Caco-2 (cell line): ENCODE measurements at places on chromosomes 7 and 10. TPM values are rescaled to one million over a fixed set of nuclear protein-coding genes. Genes with fewer than 3 reads are reported as not detected.

DNA sequence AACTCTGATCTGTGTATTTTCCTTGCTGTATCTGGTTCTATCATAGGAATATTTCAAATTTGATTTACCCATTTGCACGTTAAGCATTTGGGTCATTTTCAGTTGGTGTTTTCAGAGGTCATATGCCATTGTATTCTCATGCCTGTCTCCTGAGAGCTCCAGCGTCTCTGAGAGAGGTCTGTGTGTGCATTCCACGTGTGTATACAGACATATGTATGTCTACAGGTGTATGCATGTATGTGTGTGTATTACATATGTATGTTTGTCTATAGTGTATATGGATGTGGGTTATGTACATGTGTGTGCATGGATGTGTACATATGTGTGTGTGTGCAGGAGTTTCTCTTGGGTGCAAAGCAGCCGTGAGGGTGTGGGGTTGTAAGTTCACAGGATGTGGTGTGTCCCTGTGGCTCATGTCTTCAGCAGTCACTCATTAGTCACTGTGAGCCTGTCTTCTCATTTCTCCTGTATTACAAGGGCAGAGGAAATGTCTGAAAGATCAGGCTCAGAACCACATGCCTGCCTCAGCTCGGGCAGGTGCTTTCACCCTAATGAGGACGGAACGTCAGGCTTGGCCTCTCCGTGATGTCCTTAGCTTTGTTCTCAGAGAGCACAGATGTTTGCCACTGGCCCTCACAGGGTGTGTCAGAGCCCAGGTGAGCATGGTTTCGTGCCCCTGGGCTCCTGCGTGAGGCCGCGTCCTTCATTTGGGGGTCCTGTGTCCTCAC, 101.6 kb downstream of the NKX6-2 start:
- peaks cover 15% of the 10 kb centered on the region for H3K4me1 ChIP-seq
- no peaks in the 10 kb centered on the region for H3K27me3 ChIP-seq
- DNase-seq = no peak
- no peak overlapping the region for H3K4me3 ChIP-seq

DNA sequence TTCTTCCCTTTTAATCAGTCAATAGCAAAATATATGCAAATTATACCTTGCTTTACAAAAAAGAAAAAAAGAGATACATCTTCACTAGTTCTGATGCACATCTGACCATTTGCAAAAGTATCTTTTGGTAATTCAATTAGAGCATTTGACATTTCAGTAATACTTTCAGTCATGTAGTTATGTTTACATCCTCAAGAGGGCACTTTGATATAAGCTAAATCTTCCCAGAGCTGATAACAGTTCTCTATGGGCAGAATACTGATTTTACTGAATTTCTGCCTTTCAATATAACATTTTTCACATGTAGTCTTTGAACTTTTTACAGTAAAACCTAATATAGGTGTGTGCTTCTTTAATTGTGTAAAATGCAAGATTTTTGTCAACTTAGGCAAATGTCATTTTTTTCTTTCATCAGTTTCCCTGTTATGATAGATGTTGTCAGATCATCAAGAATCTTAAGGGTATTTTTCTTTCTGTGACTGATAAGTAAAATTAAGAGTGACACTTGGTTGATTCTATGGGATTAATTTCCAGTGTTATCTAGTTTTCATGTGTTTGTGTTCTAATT, 703.5 kb upstream of the SEMA3D start:
- H3K4me1 ChIP-seq = no peaks in the 10 kb centered on the region
- DNase-seq = no peak
- no peaks in the 10 kb centered on the region for H3K36me3 ChIP-seq

Gene TAS2R5
- 1.7 TPM in 2 replicates for total RNA-seq

- H3K4me3 ChIP-seq = no peak overlapping the region
- no peaks in the 10 kb centered on the region for H3K27me3 ChIP-seq
- no peak for DNase-seq
Observed at GRCh38 chr10:25641595-25641994, 292.4 kb upstream of the MYO3A start.

GRCh38 chr10:75838486-75838885, 407.1 kb downstream of the LRMDA start:
- no peaks in the 10 kb centered on the region for H3K36me3 ChIP-seq
- H3K4me3 ChIP-seq = no peak overlapping the region
- DNase-seq = no peak
- H3K4me1 ChIP-seq = no peaks in the 10 kb centered on the region
- H3K27me3 ChIP-seq = no peaks in the 10 kb centered on the region

Gene MINDY3
- 25.9 and 28.0 TPM in 2 replicates for total RNA-seq

GRCh38 chr7:2818121-2818520, 26.0 kb downstream of the GNA12 start:
- no peak for DNase-seq
- peaks cover 26% of the 10 kb centered on the region for H3K4me1 ChIP-seq
- H3K27me3 ChIP-seq = no peaks in the 10 kb centered on the region

Gene RARRES2
- total RNA-seq = not detected in 2 replicates

GRCh38 chr7:133753513-133753912, 373.6 kb upstream of the LRGUK start:
- H3K36me3 ChIP-seq = no peaks in the 10 kb centered on the region
- H3K4me1 ChIP-seq = 0 out of 2 replicates have a peak, but pooled peaks cover 4% of the 10 kb centered on the region
- H3K4me3 ChIP-seq = no peak overlapping the region
- no peaks in the 10 kb centered on the region for H3K27me3 ChIP-seq
- no peak overlapping the region for H3K27ac ChIP-seq

Gene CALHM1
- total RNA-seq = not detected in 2 replicates

DNA sequence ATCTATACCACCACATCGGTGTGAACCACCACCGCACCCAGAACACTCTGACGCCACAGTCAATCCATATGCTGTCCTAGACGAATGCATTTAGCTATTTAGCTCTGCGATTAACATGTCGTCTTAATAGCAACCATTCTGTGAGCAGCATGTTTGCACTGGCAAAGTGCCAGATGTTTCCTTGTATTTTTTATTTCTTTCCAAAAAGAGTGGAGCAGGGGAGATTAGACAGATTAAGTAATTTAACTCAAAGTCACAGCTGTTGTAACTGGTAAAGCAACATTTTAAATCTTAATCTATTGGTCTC, 57.0 kb upstream of the ARL4A start:
- no peak for DNase-seq
- H3K36me3 ChIP-seq = no peaks in the 10 kb centered on the region
- no peaks in the 10 kb centered on the region for H3K4me1 ChIP-seq
- no peak overlapping the region for H3K27ac ChIP-seq
- H3K27me3 ChIP-seq = no peaks in the 10 kb centered on the region
- no peak overlapping the region for H3K4me3 ChIP-seq

DNA sequence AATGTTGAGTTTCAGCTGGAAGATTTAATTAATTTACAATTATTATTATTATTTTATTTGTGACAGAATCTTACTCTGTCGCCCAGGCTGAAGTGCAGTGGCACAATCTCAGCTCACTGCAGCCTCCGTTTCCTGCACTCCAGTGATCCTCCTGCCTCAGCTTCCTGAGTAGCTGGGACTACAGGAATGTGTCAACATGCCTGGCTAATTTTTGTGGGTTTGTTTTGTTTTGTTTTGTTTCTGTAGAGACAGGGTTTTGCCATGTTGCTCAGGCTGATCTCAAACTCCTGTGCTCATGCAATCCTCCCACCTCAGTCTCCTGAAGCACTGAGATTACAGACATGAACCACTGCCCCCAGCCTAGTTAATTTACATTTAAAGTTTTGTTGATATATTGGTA, 93.8 kb upstream of the MEOX2 start:
- no peaks in the 10 kb centered on the region for H3K4me1 ChIP-seq
- H3K4me3 ChIP-seq = no peak overlapping the region
- H3K27me3 ChIP-seq = no peaks in the 10 kb centered on the region
- H3K36me3 ChIP-seq = no peaks in the 10 kb centered on the region
- no peak overlapping the region for H3K27ac ChIP-seq
- no peak for DNase-seq

Gene CCL26
- total RNA-seq = not detected in 2 replicates

Gene PKD2L1
- total RNA-seq = 0.19 TPM in 1 of 2 replicates, not detected in the other

Gene MGAM2
- 0.70 and 0.93 TPM in 2 replicates for total RNA-seq

GRCh38 chr10:77011874-77012811, 625.5 kb downstream of the KCNMA1 start:
- H3K36me3 ChIP-seq = no peaks in the 10 kb centered on the region
- DNase-seq = no peak
- no peak overlapping the region for H3K27ac ChIP-seq

Gene TRIM73
- 0.82 and 0.86 TPM in 2 replicates for total RNA-seq

GRCh38 chr7:110507369-110507768, 583.6 kb upstream of the LRRN3 start:
- H3K27ac ChIP-seq = no peak overlapping the region
- no peaks in the 10 kb centered on the region for H3K27me3 ChIP-seq
- no peaks in the 10 kb centered on the region for H3K36me3 ChIP-seq
- H3K4me1 ChIP-seq = no peaks in the 10 kb centered on the region
- H3K4me3 ChIP-seq = no peak overlapping the region

DNA sequence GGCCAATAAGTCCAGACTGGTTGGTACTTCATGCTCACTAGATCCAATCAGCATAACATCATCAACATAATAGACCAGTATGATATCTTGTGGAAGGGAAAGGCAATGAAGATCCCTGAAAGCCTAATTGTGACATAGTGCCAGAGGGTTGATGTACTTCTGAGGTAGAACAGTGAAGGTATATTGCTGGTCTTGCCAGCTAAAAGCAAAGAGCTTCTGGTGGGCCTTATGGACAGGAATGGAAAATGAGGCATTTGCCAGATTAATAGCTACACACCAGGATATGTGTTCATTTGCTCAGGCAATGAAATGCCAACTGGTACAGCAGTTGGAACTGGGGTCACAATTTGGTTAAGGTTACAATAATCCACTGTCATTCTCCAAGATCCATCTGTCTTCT, 156.4 kb downstream of the HTR7 start:
- no peak overlapping the region for H3K27ac ChIP-seq
- no peak overlapping the region for H3K4me3 ChIP-seq
- H3K4me1 ChIP-seq = no peaks in the 10 kb centered on the region
- H3K36me3 ChIP-seq = no peaks in the 10 kb centered on the region
- no peak for DNase-seq

Gene EPHB4
- total RNA-seq = 112 and 117 TPM in 2 replicates

GRCh38 chr10:101114646-101115045, 16.5 kb upstream of the TLX1 start:
- DNase-seq = no peak
- no peaks in the 10 kb centered on the region for H3K27me3 ChIP-seq
- no peak overlapping the region for H3K4me3 ChIP-seq
- no peak overlapping the region for H3K27ac ChIP-seq

Gene ANKRD26
- total RNA-seq = 16.2 and 17.5 TPM in 2 replicates

DNA sequence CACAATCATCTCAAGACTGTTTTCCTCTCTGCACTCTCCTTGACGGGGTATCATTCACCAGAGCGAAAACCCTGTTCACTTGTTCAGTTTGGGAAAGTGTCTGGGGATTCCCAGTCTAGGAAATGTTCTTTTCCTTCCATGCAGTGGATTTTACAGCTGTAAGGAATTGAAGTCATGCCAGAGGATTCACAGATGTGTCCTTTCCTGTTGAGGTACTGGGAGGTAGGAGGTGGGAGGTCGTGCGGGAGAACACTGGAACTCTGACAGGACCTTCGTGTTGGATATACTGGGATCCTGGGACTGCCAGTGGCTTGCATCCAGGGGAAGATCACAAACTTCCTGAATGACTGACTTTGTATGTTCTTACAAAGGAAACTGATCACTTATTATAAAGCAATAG, 185.5 kb downstream of the BMPER start:
- H3K4me3 ChIP-seq = no peak overlapping the region
- no peak overlapping the region for H3K27ac ChIP-seq
- H3K4me1 ChIP-seq = no peaks in the 10 kb centered on the region

Gene POLR1F
- 15.6 and 21.6 TPM in 2 replicates for total RNA-seq

Gene ATOH7
- total RNA-seq = 0.21 and 0.54 TPM in 2 replicates

Gene GIMAP1
- total RNA-seq = not detected in 2 replicates

Gene FANK1
- 0.49 and 0.73 TPM in 2 replicates for total RNA-seq

GRCh38 chr7:38584443-38585210, 46.5 kb downstream of the AMPH start:
- H3K4me3 ChIP-seq = no peak overlapping the region
- no peaks in the 10 kb centered on the region for H3K36me3 ChIP-seq
- H3K4me1 ChIP-seq = no peaks in the 10 kb centered on the region

Gene EPHA1
- total RNA-seq = 66.6 and 69.2 TPM in 2 replicates

Gene LRRC18
- not detected in 2 replicates for total RNA-seq

GRCh38 chr10:72087392-72087968, 871 bp downstream of the SPOCK2 start:
- no peak overlapping the region for H3K4me3 ChIP-seq
- no peak for DNase-seq
- H3K27ac ChIP-seq = no peak overlapping the region
- no peaks in the 10 kb centered on the region for H3K36me3 ChIP-seq

GRCh38 chr7:94222516-94222915, 172.2 kb upstream of the COL1A2 start:
- no peak for DNase-seq
- no peak overlapping the region for H3K27ac ChIP-seq
- no peaks in the 10 kb centered on the region for H3K36me3 ChIP-seq
- 0 out of 2 replicates have a peak, but pooled peaks cover 8% of the 10 kb centered on the region for H3K4me1 ChIP-seq
- H3K27me3 ChIP-seq = no peaks in the 10 kb centered on the region

GRCh38 chr10:64037071-64037661, 516.0 kb downstream of the REEP3 start:
- no peak for DNase-seq
- peaks cover 2% of the 10 kb centered on the region; the same call in 1 of the 2 replicates for H3K27me3 ChIP-seq
- H3K4me1 ChIP-seq = no peaks in the 10 kb centered on the region

DNA sequence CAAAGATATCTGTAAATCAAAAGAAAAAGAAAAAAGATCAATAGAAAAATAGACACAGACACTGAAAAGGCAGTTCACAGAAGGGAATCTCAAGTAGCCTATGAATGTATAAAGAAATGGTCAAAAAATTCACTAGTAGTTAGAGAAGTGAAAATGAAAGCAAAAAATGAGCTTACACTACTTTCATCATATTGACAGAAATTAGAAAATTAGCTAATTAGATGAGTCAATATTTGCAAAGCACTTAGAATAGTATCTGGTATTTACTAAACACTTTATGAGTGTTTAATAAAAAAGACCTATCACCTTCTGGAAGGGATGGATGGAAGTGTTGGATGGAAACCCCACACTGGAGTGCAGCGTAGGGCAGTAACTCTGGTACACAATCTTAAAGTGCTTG, 1.7 kb upstream of the CFAP58 start:
- no peak overlapping the region for H3K27ac ChIP-seq
- DNase-seq = no peak
- H3K27me3 ChIP-seq = no peaks in the 10 kb centered on the region; the same call in 1 of the 2 replicates

DNA sequence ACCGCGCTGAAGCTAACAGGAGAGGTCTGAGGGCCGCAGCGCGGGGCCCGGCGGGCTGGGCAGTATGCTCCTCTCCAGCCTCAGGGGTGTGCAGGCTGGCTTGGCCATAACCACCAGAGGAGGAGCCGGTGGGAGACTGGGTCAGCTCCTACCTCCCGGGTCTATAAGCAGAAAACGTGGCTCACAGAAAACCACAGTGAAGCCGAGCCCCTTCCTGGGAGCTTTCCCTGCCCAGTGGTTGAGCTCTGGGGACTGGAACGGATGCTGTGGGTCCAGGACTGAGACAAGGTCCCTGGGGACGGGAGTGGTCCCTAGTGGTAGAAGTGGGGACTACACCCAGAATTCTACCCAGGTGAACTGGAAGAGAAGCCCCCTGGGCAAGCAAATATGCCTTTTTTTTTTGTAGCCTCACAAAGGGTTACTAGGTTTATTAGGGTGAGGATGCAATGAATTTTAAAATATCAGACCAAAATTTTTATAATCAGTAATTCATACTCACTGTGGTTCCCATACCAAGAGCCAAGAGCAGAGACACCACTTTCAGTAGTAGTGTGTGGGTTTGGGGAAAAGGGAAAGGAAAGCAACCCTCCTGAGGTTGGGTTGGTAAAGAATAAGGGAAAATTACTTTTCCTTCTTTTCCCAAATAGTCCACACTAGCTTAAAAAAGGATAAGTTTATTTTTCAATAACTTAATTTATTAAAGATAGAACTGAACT, 67.9 kb upstream of the PRKCQ start:
- H3K27me3 ChIP-seq = no peaks in the 10 kb centered on the region
- H3K27ac ChIP-seq = no peak overlapping the region
- no peaks in the 10 kb centered on the region for H3K36me3 ChIP-seq
- peak; percentile 80 for DNase-seq
- no peaks in the 10 kb centered on the region for H3K4me1 ChIP-seq
